ENCODE measurements at places on chromosomes 5 and 9. TPM values are rescaled to one million over a fixed set of nuclear protein-coding genes. Genes with fewer than 3 reads are reported as not detected.
A peak's percentile ranks its signal among the peaks of the same experiment; 100 is the strongest.

The ACOT12 gene
- not detected for total RNA-seq

The CCNJL gene
- total RNA-seq, result 14.6 TPM

- no peak overlapping the region for H3K4me3 ChIP-seq
- H3K27me3 ChIP-seq, result no peaks in the 10 kb centered on the region
- DNase-seq, result no peak
- no peak overlapping the region for H3K27ac ChIP-seq
- H3K36me3 ChIP-seq, result no peaks in the 10 kb centered on the region
- H3K4me1 ChIP-seq, result no peaks in the 10 kb centered on the region
Measured at GRCh38 chr5:123297866-123298265, 125.3 kb downstream of the CEP120 start.

DNA sequence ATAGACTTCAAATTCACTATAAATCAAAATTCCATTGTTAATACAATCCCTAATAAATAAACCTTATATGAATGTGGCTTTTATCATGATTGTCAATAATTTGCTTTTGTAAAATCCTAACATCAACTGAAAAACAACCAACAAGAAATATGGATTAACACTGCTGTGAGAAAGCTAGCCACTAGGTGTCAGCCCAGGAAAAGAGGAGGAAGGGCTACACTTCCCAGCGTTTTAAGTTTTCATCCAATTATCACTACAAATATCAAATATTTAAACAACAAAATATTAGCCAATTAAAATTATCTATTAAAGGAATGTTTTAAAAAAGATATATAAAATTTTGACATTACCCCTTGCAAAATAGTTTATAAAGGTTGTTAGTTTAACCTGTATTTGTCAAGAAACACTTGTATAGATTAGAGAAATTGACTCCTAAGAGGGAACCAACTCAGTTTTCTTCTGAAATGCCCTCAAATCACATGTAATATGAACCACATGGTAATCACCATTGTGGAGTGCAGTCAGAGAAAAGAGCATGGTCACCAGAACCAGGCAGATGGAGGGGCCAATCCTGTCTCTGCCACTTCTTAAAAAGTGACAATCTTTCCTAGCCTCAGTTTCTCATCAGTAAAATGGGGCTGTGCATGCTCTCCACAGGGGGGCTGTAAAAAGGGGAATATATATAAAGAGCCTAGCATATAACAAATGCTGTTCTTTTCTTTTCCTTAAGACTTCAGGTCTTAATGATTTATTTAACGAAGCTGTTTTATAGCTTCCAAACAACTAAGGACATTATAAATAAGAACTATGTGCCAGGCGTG, 188.2 kb downstream of the CRB2 start:
- H3K4me3 ChIP-seq, result no peak overlapping the region
- H3K27ac ChIP-seq, result no peak overlapping the region
- H3K4me1 ChIP-seq, result no peaks in the 10 kb centered on the region
- no peaks in the 10 kb centered on the region for H3K36me3 ChIP-seq
- DNase-seq, result peak; percentile 32
- no peaks in the 10 kb centered on the region for H3K27me3 ChIP-seq

DNA sequence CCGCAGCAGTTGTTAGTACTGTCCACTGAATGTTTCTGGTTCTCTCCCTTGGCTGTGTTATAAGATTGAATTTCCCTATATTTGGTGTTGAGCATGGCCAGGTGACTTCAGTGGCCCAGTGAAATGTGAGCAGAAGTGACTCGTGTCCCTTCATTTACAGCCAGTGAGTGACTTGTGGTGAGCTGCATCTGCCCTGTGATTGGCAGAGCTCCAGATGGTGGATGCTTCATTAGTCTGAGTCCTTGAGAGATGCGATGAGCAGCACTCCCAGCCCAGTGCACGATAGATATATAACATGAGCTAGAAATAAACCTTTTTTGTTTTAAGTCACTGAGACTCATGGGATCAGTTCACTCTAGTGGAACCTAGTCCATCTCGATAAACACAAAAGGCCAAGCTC, 19.3 kb downstream of the PCSK5 start:
- no peaks in the 10 kb centered on the region for H3K4me1 ChIP-seq
- no peaks in the 10 kb centered on the region for H3K36me3 ChIP-seq
- DNase-seq, result no peak
